ENCODE measurements at places on chromosomes 6 and 20. TPM values are rescaled to one million over a fixed set of nuclear protein-coding genes. Genes with fewer than 3 reads are reported as not detected.

Gene ZKSCAN8
- total RNA-seq: 30.6 TPM

Gene SASH1
- 44.9 TPM for total RNA-seq

Gene LY6G6D
- not detected for total RNA-seq

- no peak for DNase-seq
These were observed 295.5 kb upstream of the FLRT3 start for GRCh38 chr20:14632906-14633305.

DNA sequence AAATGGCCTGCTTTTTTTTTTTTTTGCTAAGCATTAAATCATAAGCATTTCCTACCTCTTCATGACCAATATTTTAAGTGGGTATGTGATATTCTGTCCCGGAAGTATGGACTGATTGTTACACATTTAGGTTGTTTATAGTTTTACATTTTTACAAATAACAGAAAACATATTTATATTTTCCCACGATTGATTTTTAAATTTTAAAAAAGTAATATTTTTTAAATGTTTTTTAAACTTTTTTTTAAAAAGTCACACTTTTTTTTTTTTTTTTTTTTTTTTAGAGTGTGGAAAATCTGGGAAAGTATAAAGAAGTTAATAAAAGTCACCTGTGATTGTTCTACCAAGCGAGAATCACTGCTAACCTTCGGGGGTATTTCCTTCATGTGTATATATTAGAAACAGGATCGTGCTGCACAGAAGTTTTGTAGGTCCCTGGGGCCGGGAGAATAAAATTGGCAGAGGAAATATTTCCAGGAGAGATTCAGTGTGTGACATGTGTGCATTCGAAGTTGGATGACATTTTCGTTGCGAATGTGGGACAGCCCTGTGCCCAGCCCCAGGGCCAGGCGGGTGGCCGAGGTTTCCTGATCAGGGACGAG, 173.1 kb downstream of the CDC5L start:
- no peak for DNase-seq

DNA sequence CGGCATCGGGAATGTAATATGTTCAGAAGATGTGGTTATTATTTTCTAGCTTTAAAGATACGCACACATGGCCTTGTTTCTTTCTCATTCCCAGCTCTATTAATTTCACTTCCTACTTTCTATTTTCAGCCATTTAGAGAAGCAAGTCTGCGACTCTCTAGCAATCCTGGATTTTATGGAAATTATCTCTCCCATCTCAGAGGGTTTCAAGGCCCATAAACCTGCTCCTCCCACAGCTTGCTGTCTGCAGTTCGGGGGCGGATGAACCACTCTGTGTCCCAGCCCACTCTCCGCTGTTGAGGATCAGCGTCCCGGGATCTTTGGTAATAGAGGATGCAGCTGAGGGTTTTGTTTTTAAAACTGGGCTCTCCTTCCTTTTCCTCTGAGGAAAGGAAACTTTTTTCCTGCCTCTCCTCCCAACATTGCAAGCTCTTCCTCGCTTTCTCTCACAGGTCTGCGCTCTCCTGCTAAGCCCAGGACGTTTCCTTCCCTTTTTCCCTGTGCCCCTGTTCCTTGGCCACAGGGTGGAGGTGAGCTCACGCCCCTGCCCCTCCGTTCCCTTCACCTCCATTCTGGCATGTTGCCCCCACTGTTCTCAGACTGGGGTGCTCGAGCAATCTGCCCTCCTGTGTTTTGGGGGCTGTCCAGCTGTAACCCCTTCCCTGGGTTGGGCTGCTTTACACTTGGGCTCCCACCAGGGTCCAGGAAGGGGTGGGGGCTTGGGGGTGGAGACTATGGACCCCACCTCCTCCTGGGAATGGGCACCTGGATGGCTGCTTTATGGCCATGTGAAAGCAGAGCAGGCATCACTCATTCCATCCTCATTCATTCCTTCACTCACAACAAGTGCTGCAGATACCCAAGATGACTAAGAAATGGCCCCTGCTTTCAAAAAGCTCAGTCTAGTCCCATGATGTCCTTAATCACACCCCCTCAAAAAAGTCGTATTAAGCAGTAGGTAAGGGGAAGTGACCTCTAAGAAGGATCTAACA, 54.9 kb downstream of the ZBTB9 start:
- no peak for DNase-seq

GRCh38 chr20:18743665-18744440, 69.7 kb upstream of the SCP2D1 start:
- no peak for DNase-seq

GRCh38 chr6:13581700-13582229, 7.4 kb downstream of the SIRT5 start:
- no peak for DNase-seq

- DNase-seq: no peak
These were observed 10.9 kb downstream of the PMEPA1 start for GRCh38 chr20:57698867-57699275.

GRCh38 chr20:58150772-58151171, 77.7 kb downstream of the ANKRD60 start:
- DNase-seq: no peak

- DNase-seq: no peak
These were observed 208.8 kb downstream of the TBC1D7 start for GRCh38 chr6:13119549-13119948.
